ENCODE measurements at places on chromosomes 13 and 19. TPM values are rescaled to one million over a fixed set of nuclear protein-coding genes. Genes with fewer than 3 reads are reported as not detected.

The ZNF264 gene
- 47.9 TPM for total RNA-seq

The C2CD4C gene
- 9.6 TPM for total RNA-seq

The ATP1A3 gene
- total RNA-seq = 0.28 TPM

The KLK2 gene
- total RNA-seq = not detected

The CYP2B6 gene
- total RNA-seq = not detected

The PLPP2 gene
- total RNA-seq = 4.7 TPM

The FREM2 gene
- 0.28 TPM for total RNA-seq

- no peak for DNase-seq
Measured at GRCh38 chr13:26112843-26113242, 61.0 kb upstream of the SHISA2 start.

GRCh38 chr13:57858376-57858775, 226.8 kb downstream of the PCDH17 start:
- DNase-seq = no peak

- no peak for DNase-seq
Measured at GRCh38 chr13:72864142-72865011, 82.4 kb downstream of the PIBF1 start.

DNA sequence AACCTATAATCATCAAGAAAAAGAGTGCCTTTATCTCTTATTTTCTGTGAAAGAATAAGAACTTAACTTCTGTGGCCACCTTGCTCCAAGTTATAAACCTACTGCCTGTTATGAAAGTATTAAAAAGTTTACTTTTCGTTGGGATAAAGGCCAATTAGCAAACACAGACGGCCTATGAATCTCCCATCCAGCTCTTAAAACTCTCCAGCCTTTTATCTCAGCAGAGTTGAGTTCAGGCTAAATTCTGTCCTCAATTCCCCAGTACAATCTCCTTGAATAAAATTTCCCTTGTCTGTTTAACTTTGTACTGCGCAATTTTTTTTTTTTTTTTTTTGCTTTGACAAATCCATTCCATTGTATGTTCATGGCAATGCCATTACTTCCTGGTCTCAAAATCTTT, 1058.4 kb downstream of the SLITRK5 start:
- no peak for DNase-seq

DNA sequence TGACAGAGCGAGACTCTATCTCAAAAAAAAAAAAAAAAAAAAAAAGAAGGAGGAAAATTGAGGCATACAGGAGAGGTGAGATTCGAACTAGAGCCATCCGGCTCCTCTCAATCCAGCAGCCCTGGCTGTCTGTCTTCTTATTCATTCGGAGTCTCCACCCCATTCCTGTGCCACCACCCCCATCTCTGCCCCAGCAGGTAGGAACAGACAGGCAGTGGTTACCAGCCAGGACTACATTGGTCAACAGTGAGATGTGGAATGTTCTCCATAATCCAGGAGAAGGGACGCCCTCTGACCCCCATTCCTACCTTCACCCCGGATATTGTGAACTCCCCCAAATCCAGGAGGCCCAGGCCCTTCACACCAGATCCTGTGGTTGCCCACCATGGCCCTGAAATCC, 6.6 kb upstream of the S1PR2 start:
- no peak for DNase-seq

- DNase-seq = no peak
Measured at GRCh38 chr13:109599901-109600657, 186.3 kb downstream of the IRS2 start.

DNA sequence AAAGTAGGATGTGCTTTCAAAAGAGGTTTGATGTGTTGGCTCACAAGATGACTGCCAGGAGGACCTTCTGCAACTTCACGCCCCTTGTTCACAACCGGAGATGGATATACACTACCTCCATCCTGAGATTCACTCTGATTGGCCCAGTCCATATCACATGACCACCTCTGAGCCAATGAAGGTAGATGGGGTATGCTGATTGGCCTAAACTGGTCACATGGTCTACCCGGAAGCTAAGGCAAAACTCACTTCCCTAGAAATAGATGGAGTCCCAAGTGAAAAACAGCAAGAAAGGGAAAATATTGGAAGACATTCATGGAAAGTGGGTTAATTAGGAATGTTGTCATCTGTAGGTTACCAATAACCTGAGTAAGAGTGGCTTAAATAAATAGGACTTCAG, 119.7 kb upstream of the MRI1 start:
- DNase-seq = no peak

GRCh38 chr19:2053601-2054389, 2.8 kb upstream of the MKNK2 start:
- no peak for DNase-seq

- DNase-seq = no peak
Measured at GRCh38 chr19:42032431-42032830, 37.6 kb downstream of the GRIK5 start.

- DNase-seq = no peak
Measured at GRCh38 chr13:32124743-32125142, 93.2 kb downstream of the FRY start.

DNA sequence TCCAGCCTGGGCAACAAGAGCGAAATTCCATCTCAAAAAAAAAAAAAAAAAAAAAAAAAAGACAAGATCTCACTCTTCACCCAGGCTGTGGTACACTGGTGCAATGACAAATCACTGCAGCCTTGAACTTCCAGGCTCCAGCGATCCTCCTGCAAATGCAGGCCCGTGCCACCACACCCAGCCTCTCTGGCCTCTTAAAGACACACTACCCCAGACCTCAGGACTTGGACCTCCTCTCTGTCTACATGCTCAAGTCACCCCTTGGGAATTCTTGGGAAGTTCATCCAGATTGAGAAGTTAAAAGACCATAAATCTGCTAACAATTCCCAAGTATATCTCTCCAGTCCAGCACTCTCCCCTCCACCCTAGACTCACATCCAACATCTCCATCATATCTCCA, 10.6 kb upstream of the HIPK4 start:
- no peak for DNase-seq

DNA sequence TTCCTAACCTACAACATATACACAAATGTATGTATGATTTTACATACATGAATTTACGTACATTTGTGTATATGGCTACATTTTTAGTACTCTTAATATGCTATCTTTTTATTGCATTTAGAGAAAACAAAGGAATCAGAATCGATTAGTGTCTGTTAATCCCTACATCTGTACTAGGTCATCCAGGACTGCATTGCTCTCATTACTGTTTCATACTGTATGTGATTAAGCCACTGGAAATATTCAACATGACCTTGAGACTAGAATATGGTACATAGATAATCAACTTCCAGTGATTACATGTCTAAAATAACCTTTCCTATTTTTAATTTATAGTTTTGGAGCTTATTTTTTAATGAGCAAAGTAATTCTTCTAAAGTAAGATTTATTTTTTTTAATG, 5.3 kb upstream of the MAB21L1 start:
- no peak for DNase-seq

DNA sequence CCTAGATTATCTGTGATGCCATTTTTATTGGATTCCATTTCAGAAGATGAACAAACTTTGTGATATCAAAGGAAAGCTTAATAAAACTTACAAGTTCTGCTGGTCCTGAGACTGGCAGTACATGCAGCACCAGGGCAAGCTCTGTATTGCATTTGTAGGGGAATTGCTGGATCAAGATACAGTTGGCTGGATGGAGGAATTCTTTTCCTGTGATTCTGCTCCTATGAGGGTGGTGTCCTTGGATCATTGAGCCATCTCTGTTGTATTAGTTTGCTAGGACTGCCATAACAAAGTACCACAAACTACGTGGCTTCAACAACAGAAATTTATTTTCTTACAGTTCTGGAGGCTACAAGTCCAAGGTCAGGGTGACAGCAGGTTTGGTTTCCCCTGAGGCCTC, 33.9 kb upstream of the CSNK1A1L start:
- DNase-seq = no peak

DNA sequence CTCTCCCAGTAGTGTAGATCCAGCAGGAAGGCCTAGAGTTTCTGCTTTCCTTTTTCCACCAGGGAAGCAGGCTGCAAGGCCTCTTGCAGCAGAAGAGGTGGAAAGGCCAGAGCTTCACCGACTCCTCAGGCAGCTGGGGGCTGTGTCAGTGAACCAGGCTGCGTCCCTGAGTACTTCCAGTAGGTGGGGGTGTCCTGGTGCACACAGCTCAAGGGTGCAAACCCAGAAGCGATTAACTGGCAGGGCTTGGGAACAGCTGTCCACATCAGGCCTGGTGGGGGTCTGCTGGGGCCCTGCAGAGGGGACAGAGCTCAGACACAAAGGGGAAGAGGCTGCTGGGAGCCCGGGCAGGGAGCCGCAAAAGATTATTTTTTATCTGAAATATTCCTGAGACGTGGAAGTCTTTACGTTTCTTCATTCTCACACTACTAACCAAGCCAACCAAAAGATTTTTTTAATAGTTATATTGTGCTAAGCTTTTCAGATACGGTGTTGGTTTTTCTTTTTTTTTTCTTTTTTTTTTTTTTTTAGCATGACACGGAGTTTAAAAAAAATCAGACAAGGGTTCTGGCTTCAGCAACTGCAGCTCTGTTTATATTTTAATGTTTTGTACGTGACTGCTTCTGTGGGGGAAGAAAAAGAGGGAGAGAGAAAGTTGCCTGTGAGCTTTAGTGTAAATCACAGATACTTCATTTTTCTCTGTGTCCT, 11.0 kb downstream of the TSHZ3 start:
- DNase-seq = no peak

DNA sequence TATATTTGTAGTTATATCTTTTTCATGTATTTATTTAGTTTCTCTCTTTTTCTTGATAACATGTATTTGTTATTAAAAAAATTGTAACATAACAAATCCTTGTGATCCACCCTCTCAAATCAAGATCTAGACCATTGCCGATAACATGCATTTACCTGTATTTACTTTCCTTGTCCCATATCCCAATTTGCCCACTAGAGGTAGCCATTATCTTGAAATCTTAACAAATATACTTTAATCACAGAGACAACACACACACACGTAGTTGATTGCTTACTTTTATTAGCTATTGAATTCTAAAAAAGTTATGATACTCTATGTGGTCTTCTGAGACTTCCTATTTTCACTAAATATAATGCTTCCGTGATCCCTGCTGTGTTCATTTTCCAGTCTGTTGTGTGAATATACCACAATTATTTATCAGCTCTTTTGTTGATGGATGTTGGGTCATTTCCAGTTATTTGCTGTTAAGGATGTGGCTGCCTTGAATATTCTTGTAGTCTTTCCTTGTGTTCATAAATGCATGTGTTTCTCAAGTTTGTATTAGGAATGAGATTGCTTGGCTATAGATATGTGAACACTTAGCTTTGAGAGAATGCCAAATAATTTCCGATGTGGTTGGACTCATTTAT, 31.3 kb upstream of the ZMYM2 start:
- no peak for DNase-seq

GRCh38 chr13:49503951-49504350, 8.2 kb downstream of the PHF11 start:
- DNase-seq = no peak

- no peak for DNase-seq
Measured at GRCh38 chr13:40662866-40663265, 3.6 kb downstream of the FOXO1 start.

GRCh38 chr19:20453425-20453935, 112.1 kb downstream of the ZNF737 start:
- DNase-seq = no peak

DNA sequence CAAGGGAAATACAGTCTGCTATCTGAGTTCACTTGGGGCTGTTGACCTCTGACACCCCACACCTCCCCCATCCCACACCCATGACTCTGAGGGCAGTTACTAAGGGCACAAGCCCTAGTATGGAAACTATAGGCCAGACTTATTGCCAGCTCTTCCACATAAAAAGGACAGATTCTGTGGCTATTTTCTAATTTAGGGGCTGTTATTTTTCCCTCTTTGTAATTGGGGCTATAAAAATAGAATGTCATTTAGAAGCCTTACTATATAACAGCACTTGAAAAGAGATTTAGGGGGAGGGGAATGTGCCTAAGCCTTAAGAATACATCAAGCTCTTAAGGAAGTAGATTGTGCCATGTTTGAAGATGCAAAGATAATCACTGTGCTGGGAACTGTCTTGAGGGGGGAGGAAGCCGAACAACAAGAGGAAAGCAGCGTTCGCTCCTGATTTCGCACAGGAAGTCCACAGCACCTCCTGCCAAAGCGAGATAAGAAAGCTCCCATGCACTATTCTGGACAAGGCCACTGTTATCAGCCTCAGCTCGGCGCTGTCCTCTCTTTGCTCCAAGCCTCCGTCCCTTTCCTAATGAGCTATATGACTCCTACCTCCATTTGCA, 86.6 kb downstream of the FLT1 start:
- DNase-seq = no peak

DNA sequence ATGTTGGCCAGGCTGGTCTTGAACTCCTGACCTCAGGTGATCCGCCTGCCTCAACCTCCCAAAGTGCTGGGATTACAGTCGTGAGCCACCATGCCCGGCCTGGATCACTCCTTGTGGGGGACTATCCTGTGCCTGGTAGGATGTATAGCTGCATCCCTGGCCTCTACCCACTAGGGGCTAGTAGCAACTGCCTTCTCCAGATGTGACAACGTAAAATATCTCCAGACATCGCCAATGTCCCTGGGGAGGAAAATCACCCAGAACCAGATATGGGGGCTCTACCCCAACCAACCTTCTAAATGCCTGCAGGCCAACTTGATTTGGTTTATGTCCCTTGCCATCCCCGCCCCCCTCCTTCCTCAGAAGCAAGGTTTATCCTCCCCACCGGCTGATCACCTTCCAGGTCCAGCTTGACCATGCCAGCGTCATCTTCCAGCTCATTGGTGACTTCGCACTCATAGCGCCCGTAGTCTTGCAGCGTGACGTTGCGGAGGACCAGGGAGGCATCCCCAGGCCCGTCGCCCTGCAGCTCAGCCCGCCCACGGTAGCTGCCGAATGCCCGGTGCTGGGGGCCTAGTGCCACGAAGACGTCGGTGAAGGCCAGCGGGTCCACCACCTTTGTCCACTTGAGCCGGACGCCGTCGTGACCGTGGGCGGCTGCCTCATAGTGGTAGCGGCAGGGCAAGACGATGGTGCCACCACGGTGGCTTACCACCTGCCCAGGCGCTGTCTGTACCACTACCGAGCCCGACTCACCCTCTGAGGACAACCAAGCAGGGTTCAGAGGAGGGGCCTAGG, 12.5 kb downstream of the TM6SF2 start:
- DNase-seq = no peak

DNA sequence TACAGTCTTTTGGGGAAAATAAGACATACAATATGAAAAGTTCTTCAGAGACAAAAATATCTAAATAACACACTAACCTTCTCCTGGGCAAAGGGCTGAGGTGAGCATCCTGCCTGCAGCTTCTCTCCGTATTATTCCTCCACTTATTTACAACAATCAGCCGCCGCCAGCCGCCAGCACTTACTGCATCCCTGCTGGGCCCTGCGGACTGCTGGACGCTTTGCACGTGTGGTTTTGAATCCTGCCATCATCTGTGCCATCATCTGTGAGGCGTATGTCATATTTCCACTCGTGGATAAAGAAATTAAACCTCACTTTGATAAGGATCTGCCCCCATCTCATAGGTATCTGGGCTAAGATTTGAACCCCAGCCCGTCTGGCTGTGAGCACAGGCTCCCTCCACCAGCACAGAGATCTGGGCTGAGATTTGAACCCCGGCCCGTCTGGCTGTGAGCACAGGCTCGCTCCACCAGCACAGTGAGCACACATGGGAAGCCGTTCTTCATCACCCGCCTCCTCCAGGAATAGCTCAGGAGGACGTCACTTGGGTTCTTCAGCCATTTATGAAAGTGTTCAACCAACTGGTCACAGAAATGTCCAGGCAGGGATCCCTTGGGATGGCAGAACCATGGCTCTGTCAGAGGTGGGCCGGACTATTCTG, 35.2 kb upstream of the TUBGCP3 start:
- no peak for DNase-seq

- DNase-seq = no peak
Measured at GRCh38 chr13:76516013-76516412, 370.2 kb downstream of the KCTD12 start.

- DNase-seq = no peak
Measured at GRCh38 chr19:35911790-35912189, 3.7 kb upstream of the TYROBP start.
